ENCODE measurements at places on chromosomes 1 and 21. TPM values are rescaled to one million over a fixed set of nuclear protein-coding genes. Genes with fewer than 3 reads are reported as not detected.

PGBD5 gene
- 0.98 TPM for total RNA-seq

DNA sequence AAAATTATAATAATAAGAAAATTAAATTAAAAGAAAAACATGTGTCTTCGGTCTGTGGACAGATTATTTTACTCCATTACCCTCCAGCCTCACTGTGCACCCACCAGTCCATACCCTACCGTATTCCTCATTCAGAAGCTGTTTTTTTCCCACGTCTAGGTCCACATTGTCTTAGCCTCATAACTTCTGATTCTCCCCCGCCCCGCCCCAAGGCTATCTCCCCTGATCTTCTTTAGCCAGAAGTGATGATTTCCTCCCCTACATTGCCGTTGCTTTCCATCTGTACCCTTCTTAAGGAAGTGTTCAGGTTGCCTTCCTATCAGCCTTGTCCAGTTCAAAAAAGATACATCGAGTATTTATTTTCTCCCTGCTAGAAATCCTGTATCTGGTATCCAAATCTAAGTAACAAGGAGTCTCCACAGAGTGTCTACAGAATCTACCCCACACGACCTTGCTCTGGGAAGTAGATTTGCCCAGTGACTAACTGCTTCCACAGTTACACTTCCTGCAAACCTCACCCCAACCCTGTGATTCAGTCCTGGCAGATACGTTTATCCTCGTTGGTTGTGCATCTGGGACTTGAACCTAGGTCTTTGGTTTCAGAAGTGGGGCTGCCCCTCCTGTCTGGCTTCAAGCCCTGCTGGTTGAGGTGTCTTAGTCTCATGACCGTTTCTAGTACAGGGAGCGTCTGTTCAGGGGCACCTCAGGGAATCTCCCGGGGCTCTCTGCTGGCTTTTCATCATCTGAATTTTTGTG lies 470.2 kb downstream of the CAMTA1 start:
- peak; percentile 85 for DNase-seq

NTMT2 gene
- total RNA-seq: not detected

COL8A2 gene
- 1.7 TPM for total RNA-seq

- no peak for DNase-seq
Measured at GRCh38 chr1:45236136-45236535, 29.7 kb upstream of the ZSWIM5 start.

DNA sequence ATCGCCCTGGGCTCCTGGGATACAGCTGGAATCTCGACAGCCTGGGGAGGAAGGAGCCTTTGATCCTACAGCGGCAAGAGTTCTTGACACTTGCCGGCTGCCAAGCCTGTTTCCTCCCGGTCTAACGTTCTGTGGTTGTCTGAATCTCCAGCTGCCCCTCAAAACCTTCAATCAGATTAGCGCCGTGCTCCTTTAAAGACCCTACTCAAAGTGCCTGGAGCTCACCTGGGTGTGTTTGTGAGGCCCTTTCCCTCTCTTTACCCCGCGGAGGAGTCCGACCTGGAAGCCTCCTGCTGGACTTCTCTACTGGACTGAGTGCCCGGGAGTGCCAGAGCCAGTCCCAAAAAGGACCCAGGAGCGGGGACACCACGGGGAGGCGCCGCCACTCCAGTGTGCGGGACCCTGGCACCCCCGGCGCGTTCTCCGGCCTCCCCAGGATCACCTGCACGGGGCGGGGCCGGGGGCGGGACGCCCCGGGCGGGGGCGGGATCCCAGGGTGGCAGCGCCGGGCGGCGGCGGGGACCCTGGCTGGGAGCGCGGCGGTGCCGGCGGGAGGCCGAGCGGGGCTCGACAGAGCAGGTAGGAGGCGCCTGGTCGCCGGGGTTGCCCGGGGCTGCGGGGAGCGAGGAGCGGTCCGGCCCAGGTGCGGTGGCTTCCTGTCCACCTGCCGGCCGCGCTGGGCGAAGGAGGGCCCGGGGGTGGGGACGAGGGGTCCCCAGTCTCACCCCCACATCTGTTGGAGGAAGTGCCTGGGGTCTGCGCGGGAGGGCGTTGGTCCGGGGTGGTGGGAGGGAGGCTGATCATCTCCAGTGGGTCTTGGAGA lies at the start of gene NCMAP:
Gene NCMAP, plus strand, starts transcription at position 497 of the 823 bp plus-strand sequence. CDS start 39,344 bp downstream, outside the sequence.
- DNase-seq: no peak
